ENCODE measurements at places on chromosomes 3 and 15.

DNA sequence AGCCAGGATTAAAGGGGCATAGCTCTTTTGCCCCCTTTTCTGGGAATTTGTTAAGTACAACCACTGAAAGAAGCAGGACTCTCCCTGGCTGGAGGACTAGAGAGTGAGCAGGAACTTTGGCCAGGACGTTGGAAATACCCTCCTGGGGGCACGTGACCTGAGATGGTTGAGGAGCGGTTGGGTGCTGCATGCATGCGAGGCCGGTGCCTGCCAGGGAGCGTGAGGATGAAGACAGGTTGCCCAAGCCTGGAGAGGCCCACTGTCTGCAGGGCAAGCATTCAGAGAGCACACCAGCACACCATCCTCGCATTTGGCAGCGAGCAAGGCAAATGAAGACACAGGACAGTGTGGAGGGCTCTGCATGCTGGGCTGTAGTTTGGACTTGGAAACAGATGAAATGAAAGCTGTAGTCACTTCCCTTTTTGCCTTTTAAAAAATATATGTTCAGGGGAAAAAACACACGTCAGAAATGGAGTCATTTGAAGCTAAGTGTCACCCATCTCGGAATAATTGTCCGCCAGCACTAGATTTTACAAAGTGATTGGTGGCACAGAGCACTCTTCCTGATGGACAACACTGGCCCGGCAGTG is 217.6 kb downstream of the SLCO3A1 start:
- H3K27ac ChIP-seq: no peak overlapping the region
- no peak for DNase-seq
- peaks cover 1% of the 10 kb centered on the region for H3K4me1 ChIP-seq
- no peak overlapping the region for H3K4me3 ChIP-seq

DNA sequence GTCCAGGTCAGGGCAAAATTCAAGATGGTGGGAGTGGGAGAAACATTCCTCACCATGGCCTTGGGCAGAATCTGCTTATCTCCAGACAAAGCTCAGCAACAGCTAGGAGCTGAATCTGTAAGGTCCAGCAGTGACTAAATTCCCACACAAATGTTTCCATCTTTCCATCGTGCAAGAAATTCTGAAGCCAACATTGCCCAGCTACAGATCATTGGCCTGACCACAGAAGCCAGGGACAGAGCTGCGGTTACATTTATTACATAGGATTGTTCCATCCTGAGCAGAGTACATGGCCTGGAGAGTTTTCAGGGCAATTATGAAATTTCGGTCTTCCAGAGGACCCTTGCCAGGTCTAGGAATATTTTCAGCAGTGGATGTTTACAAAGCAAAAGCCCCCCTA is 100.3 kb downstream of the LIPC start:
- no peak overlapping the region for H3K4me3 ChIP-seq
- DNase-seq: no peak
- H3K27ac ChIP-seq: no peak overlapping the region
- peaks cover 12% of the 10 kb centered on the region for H3K4me1 ChIP-seq

- H3K27me3 ChIP-seq: no peaks in the 10 kb centered on the region
- no peak for DNase-seq
- H3K4me1 ChIP-seq: peaks cover 27% of the 10 kb centered on the region
- no peak overlapping the region for H3K4me3 ChIP-seq
- H3K27ac ChIP-seq: no peak overlapping the region
Measured at GRCh38 chr3:114447950-114448479, 154.2 kb downstream of the TIGIT start.

GRCh38 chr15:48266024-48266689 is 60.1 kb downstream of the SLC12A1 start:
- no peak overlapping the region for H3K27ac ChIP-seq
- no peaks in the 10 kb centered on the region for H3K36me3 ChIP-seq
- no peak overlapping the region for H3K4me3 ChIP-seq
- H3K27me3 ChIP-seq: no peaks in the 10 kb centered on the region
- no peaks in the 10 kb centered on the region for H3K4me1 ChIP-seq

All from progenitor cell of endocrine pancreas (in vitro differentiated cells).